Trophoblast cell (in vitro differentiated cells and primary cell): ENCODE measurements at places on chromosomes 6 and 20.
A peak's percentile ranks its signal among the peaks of the same experiment; 100 is the strongest.

DNA sequence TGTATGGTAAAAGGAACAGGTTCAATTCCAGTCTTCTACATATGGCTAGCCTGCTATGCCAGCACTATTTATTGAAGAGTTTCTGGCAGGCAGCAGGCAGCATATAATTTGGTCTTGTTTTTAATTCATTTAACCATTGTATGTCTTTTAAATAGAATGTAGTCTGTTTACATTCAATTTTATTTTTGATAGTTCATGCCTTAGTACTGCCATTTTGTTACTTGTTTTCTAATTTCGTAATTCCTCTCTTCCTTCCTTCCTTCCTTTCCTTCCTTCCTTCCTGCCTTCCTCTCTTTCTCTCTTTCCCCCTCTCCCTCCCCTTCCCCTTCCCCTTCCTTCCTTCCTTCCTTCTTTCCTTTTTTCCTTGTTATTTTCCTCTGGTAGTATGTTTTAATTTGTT is 17.6 kb upstream of the OR2J2 start:
- no peak for DNase-seq
- no peaks in the 10 kb centered on the region for H3K4me1 ChIP-seq
- H3K27me3 ChIP-seq, result no peaks in the 10 kb centered on the region
- H3K27ac ChIP-seq, result no peak overlapping the region

DNA sequence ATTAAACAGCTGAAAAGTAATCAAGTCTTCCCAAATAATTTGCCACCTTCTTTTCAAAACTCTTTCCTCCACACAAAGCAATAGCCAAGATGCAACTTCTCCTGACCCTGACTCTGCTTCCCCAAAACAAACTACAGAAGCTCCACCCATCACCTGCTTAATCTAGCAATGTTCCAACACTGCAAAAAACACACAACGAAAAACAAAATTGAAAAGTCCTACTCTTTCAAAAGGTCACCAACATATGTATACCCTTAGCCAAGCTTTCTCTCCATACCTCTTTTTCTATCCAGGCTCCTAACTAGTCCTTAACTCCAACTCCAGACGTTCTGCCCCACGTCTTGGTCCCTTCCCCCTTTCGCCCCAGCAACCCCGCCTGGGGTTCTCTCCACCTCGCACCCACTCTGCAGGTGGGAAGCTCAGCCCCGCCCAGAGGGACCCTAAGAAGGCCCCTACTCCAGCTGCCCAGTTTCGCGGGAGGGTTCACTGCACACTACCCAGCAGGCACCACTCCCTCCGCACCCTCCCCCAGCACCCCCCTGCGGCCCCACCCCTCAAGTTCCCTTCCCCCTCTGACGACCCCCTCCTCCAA is 717 bp downstream of the CSNK2A1 start:
- peak; percentile 7 for DNase-seq
- H3K27me3 ChIP-seq, result no peaks in the 10 kb centered on the region
- H3K4me3 ChIP-seq, result peak overlapping the region; percentile 100

GRCh38 chr6:35386989-35387388 is 44.6 kb downstream of the PPARD start:
- H3K4me1 ChIP-seq, result peaks cover 2% of the 10 kb centered on the region
- no peak for DNase-seq
- peaks cover 2% of the 10 kb centered on the region for H3K36me3 ChIP-seq
- H3K4me3 ChIP-seq, result no peak overlapping the region

GRCh38 chr6:43405354-43405753 is 22.0 kb upstream of the ABCC10 start:
- H3K4me1 ChIP-seq, result peaks cover 1% of the 10 kb centered on the region
- H3K27me3 ChIP-seq, result no peaks in the 10 kb centered on the region
- no peak overlapping the region for H3K4me3 ChIP-seq
- DNase-seq, result no peak
- H3K27ac ChIP-seq, result no peak overlapping the region

DNA sequence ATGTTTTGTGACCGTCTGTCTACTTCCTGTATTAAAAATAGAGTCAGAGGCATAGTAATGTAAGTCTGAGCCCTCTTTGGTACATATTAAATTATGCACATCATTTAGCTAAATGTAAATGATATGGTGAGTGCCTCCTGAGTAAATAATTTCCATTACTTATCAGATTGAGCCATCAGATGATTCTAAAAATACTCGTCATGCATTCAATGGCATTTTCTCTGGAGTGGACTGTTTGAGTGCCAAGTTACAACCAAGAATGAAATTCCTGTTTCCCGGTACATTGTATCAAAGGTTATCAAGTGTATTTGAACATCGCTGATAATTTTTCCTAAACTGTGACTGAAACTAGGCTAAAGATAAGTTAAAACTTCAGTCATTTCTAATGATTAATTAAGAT is 81.0 kb downstream of the AKAP7 start:
- no peaks in the 10 kb centered on the region for H3K36me3 ChIP-seq
- no peaks in the 10 kb centered on the region for H3K27me3 ChIP-seq
- no peak for DNase-seq
- H3K4me1 ChIP-seq, result no peaks in the 10 kb centered on the region

GRCh38 chr6:22954749-22955385 is 385.5 kb downstream of the HDGFL1 start:
- no peak overlapping the region for H3K27ac ChIP-seq
- no peak overlapping the region for H3K4me3 ChIP-seq
- H3K4me1 ChIP-seq, result no peaks in the 10 kb centered on the region
- DNase-seq, result no peak

- H3K27ac ChIP-seq, result no peak overlapping the region
- DNase-seq, result no peak
- no peaks in the 10 kb centered on the region for H3K27me3 ChIP-seq
- no peak overlapping the region for H3K4me3 ChIP-seq
Observed at GRCh38 chr20:35285806-35286076, 1.2 kb upstream of the EIF6 start.

DNA sequence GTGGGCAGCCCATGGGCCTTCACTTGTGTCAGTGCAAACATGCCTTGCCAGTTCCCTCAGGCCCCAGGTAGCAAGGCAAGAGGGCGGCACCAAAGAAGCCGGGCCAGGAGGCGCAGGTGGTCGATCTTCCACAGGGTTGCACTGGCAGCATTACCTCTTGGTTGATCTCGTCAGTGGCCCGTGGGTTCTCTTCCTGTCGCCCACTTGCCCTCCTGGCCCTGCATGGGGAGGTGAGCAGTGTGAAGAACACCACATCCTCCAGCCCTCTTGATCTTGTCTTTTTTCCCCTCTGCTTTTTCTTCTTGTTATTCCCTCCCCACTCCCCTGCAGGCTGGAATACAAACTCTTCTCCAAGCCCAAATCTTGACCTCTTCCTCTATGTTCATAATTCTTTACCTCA is 3.0 kb upstream of the CST11 start:
- H3K27me3 ChIP-seq, result no peaks in the 10 kb centered on the region
- H3K4me1 ChIP-seq, result no peaks in the 10 kb centered on the region
- no peak overlapping the region for H3K4me3 ChIP-seq
- H3K36me3 ChIP-seq, result no peaks in the 10 kb centered on the region
- no peak overlapping the region for H3K27ac ChIP-seq

DNA sequence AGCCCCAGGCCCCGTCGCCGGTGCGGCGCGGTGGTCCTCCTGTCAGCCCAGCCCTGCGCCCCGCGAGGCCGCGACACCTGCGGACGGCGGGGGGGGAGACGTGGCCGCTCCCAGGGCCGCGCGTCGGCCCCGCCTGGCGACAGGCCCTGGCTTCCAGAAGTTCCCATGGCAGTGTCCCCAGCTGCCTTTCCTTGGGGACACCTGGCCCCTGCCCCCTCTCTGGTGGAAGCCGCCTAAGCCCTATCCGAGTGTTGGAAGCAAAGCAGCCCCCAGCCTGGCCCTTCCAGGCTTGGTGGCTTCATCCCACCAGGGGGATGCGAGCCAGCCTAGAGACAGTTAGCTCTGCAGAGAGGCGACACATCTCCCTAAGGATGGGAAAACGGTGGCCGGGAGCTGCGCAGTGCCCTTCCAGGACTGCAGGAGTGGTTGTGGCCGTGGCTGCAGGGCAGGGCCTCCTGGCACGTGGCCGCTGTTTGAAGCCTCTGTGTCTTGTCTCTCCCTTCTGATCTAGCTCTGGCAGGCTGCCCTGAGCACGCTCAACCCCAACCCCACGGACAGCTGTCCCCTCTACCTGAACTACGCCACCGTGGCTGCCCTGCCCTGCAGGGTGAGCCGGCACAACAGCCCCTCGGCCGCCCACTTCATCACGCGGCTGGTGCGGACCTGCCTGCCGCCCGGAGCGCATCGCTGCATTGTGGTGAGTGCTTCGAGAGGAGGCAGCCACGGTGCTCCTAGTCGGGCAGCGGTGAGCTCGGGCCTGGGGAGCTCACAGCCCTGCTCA is 816 bp downstream of the NPEPL1 start:
- H3K36me3 ChIP-seq, result peaks cover 24% of the 10 kb centered on the region
- no peak for DNase-seq
- no peak overlapping the region for H3K27ac ChIP-seq
- no peaks in the 10 kb centered on the region for H3K27me3 ChIP-seq
- H3K4me3 ChIP-seq, result peak overlapping the region; percentile 74

GRCh38 chr20:7617797-7618196 is 322.5 kb downstream of the HAO1 start:
- no peak overlapping the region for H3K27ac ChIP-seq
- H3K36me3 ChIP-seq, result peaks cover 2% of the 10 kb centered on the region
- H3K27me3 ChIP-seq, result no peaks in the 10 kb centered on the region
- H3K4me1 ChIP-seq, result no peaks in the 10 kb centered on the region
- no peak overlapping the region for H3K4me3 ChIP-seq
- no peak for DNase-seq

DNA sequence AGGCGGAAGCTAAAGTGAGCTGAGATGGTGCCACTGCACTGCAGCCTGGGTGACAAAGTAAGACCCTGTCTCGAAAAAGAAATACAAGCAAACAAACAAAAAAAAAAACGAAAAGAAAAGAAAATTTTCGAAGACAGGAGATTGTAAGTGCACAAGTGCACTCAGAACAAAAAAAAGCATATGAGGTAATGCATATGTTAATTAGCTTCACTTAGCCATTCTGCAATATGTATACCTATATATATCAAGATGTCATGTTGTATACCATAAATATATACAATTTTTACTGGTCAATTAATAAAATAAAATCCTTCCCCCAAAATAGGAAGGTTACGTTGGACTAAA is 127.5 kb downstream of the RIN2 start:
- H3K27me3 ChIP-seq, result no peaks in the 10 kb centered on the region
- H3K4me1 ChIP-seq, result peaks cover 30% of the 10 kb centered on the region
- H3K36me3 ChIP-seq, result peaks cover 3% of the 10 kb centered on the region
- peak overlapping the region; percentile 76 for H3K27ac ChIP-seq

- no peaks in the 10 kb centered on the region for H3K27me3 ChIP-seq
- peaks cover 4% of the 10 kb centered on the region for H3K4me1 ChIP-seq
- no peak overlapping the region for H3K4me3 ChIP-seq
- H3K36me3 ChIP-seq, result no peaks in the 10 kb centered on the region
- no peak overlapping the region for H3K27ac ChIP-seq
Observed at GRCh38 chr6:85464722-85465150, 14.9 kb downstream of the NT5E start.

- no peaks in the 10 kb centered on the region for H3K36me3 ChIP-seq
- peaks cover 3% of the 10 kb centered on the region for H3K4me1 ChIP-seq
- peak; percentile 76 for DNase-seq
- no peak overlapping the region for H3K4me3 ChIP-seq
Observed at GRCh38 chr6:4637691-4638433, 138.3 kb upstream of the CDYL start.

DNA sequence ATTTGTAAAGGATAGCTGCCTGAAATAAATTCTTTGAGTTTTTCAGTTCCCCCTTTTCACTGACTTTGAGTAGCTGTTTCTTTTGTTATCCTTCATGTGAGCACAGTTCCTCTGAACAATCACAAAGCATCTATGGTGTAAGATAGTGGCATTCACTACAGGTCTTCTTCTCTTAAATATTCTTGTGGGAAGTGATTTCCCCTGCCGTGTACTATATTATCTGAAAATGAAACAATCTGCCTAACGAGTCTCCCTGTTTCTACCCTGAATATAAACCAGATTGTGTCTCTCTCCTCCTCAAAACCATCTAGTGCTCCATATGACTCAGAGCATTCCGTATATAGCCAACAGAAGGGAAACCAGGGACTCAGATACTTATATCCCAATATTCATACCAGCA is 380.1 kb upstream of the SOX4 start:
- no peaks in the 10 kb centered on the region for H3K27me3 ChIP-seq
- no peaks in the 10 kb centered on the region for H3K4me1 ChIP-seq
- no peak overlapping the region for H3K4me3 ChIP-seq
- H3K27ac ChIP-seq, result no peak overlapping the region
- H3K36me3 ChIP-seq, result no peaks in the 10 kb centered on the region

- DNase-seq, result no peak
- no peaks in the 10 kb centered on the region for H3K4me1 ChIP-seq
- no peak overlapping the region for H3K27ac ChIP-seq
- no peaks in the 10 kb centered on the region for H3K36me3 ChIP-seq
- no peaks in the 10 kb centered on the region for H3K27me3 ChIP-seq
- H3K4me3 ChIP-seq, result no peak overlapping the region
Observed at GRCh38 chr20:16709017-16709416, 20.8 kb upstream of the SNRPB2 start.

- H3K27me3 ChIP-seq, result no peaks in the 10 kb centered on the region
- H3K4me1 ChIP-seq, result no peaks in the 10 kb centered on the region
- H3K4me3 ChIP-seq, result no peak overlapping the region
- H3K27ac ChIP-seq, result no peak overlapping the region
- no peaks in the 10 kb centered on the region for H3K36me3 ChIP-seq
- DNase-seq, result no peak
Observed at GRCh38 chr6:98977671-98978292, 30.0 kb upstream of the FBXL4 start.

GRCh38 chr6:139550361-139550760 is 175.9 kb upstream of the CITED2 start:
- no peak for DNase-seq
- no peaks in the 10 kb centered on the region for H3K27me3 ChIP-seq
- no peak overlapping the region for H3K4me3 ChIP-seq
- H3K27ac ChIP-seq, result no peak overlapping the region

DNA sequence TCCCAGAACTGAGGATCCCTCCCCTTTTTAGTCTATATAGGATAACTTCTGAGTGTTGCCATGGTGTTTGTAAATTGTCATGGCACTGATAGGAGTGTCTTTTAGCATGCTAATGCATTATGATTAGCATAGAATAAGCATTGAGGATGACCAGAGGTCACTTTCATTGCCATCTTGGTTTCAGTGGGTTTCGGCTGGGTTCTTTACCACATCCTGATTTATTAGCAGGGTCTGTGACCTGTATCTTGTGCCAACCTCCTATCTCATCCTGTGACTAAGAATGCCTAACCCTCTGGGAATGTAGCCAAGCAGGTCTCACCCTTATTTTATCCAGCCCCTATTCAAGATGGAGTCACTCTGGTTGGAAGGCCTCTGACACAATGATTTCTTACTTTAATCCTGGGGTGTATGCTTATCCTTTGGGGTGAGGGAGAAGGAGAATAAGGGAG is 19.6 kb downstream of the WFDC2 start:
- H3K36me3 ChIP-seq, result no peaks in the 10 kb centered on the region
- H3K27ac ChIP-seq, result no peak overlapping the region
- no peaks in the 10 kb centered on the region for H3K27me3 ChIP-seq
- H3K4me1 ChIP-seq, result peaks cover 9% of the 10 kb centered on the region

- no peaks in the 10 kb centered on the region for H3K27me3 ChIP-seq
- no peaks in the 10 kb centered on the region for H3K4me1 ChIP-seq
- DNase-seq, result peak; percentile 46
- H3K27ac ChIP-seq, result no peak overlapping the region
- H3K36me3 ChIP-seq, result no peaks in the 10 kb centered on the region
Observed at GRCh38 chr6:13194852-13195251, 133.5 kb downstream of the TBC1D7 start.
